Stomach (tissue), 19 donors: ENCODE measurements at places on chromosomes 13 and 19.

- H3K4me1 ChIP-seq, result no peaks in the 10 kb centered on the region
- no peak for DNase-seq
- no peak overlapping the region for H3K27ac ChIP-seq
- H3K4me3 ChIP-seq, result no peak overlapping the region
- no peaks in the 10 kb centered on the region for H3K27me3 ChIP-seq
These were observed 835.9 kb downstream of the UQCRFS1 start for GRCh38 chr19:28377077-28377476.

DNA sequence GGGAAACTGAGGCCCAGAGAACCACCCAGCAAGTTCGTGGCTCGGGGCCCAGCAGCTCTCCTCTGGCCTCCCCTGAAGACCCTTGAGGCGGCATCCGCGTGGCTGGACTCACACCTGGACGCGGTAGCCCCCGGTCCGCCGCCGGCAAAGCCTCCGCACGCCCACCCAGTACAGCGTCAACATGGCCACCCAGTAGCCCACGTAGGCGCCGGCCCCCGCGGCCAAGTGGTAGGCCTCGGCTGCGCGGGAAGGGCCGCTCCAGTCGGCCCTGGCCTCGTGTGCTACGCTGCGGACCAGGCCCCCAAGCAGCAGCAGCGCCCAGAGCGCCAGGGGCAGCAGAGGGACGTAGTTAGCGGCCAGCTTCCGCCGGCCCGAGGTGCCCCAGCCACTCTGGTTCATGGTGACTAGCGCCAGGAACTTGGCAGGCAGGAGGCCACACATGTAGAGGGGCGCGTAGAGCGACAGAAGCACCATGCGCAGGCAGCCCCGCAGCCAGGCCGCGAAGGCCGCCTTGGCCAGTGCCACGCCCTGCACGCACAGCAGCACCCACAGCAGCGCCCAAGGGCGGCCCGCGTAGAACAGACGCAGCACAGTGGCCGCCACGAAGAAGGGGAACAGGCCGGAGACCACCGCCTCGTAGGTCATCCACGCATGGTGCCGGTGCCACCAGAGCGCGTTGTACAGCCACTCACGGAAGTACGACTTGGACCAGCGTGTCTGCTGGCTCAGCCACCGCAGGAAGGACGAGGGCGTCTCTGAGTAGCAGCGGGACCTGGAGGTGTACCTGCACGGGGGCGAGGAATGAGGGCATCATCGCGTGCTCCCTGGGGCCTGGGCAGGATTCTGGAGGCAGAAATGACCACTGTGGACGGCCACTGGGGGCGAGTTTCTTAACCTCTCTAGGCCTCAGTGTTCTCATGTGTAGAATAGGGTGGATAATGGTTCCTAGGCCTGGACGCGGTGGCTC, 10.2 kb downstream of the HAS1 start:
- no peaks in the 10 kb centered on the region for H3K36me3 ChIP-seq
- no peaks in the 10 kb centered on the region for H3K4me1 ChIP-seq
- no peak for DNase-seq

DNA sequence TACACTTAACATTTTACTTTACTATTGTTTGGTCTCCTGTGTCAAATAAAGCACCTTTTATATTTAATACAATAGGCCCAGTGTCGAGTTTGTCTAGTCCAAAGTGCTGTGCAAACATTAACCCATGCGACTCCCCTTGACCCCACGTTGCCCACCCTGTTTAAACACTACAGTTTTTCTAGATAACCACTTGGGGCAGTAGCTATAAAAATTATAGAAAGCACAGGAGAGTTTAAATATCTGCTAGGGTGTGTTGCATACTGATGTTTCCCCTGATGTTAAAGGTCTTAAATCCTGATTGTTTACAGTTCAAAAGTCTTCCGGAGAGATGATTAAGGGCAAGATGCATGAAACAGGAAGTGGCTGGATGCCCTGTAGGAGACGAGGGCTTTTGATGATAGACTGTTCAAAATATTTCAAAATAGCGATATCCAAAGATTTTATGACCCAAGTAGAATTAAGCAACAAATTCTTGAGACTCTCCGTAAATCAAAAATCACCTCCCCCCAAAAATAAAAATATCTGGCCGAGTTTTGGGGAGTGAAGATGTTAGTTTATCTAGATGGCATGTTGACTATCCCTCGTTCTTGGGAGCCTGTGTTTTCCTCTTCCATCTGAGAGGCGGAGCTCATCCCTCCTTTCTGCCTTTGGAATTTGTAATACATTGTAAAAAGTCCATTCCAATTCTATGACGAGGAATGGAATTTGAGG, 167.1 kb downstream of the FGF9 start:
- no peak overlapping the region for H3K4me3 ChIP-seq
- no peaks in the 10 kb centered on the region for H3K4me1 ChIP-seq
- H3K36me3 ChIP-seq, result no peaks in the 10 kb centered on the region
- no peaks in the 10 kb centered on the region for H3K27me3 ChIP-seq

- H3K4me1 ChIP-seq, result no peaks in the 10 kb centered on the region
- no peaks in the 10 kb centered on the region for H3K27me3 ChIP-seq
- DNase-seq, result no peak
These were observed 11.6 kb upstream of the CLDN10 start for GRCh38 chr13:95540888-95541287.

DNA sequence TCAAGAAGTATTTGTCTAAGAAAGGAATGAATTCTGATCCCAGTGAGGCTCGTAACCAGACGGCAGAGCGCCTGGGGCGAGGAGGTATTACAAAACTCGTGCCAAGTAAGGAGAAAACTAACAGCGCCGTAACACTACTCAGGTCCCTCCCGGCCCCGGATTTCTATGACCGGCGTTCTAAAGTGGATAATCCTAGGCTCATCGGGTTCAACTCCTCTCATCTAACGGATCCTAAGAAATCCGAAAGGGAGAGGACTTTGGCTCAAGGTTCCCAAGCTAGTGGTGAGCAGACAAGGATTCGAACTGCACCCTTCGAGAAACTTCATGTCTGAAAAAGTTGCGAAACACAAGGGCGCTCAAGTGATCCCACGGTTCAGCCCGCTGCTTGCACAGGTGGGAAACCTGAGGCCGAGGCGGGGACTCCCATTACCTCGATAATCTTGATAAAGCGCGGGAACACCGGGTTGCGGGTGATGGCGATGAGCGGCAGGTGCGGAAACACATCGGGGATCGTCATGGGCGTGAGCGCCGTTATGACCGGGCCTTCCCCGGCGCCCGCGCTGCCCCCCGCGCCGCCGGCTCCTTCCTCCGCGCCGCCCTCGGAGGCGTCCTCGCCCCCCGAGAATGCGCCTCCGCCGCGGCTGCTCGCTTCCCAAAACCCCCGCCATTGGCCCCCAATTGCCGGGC, 529 bp downstream of the LONP1 start:
- H3K4me1 ChIP-seq, result peaks cover 22% of the 10 kb centered on the region
- no peaks in the 10 kb centered on the region for H3K36me3 ChIP-seq
- peak; percentile 51 for DNase-seq
- H3K4me3 ChIP-seq, result peak overlapping the region; percentile 93

GRCh38 chr19:42658076-42658475, 63.4 kb upstream of the CEACAM8 start:
- no peak for DNase-seq
- H3K4me3 ChIP-seq, result no peak overlapping the region
- H3K27ac ChIP-seq, result no peak overlapping the region
- no peaks in the 10 kb centered on the region for H3K4me1 ChIP-seq
- H3K36me3 ChIP-seq, result no peaks in the 10 kb centered on the region

GRCh38 chr13:105037110-105037509, 1498.4 kb downstream of the EFNB2 start:
- no peak overlapping the region for H3K27ac ChIP-seq
- no peak for DNase-seq
- H3K27me3 ChIP-seq, result no peaks in the 10 kb centered on the region
- H3K4me1 ChIP-seq, result no peaks in the 10 kb centered on the region
- H3K36me3 ChIP-seq, result no peaks in the 10 kb centered on the region

DNA sequence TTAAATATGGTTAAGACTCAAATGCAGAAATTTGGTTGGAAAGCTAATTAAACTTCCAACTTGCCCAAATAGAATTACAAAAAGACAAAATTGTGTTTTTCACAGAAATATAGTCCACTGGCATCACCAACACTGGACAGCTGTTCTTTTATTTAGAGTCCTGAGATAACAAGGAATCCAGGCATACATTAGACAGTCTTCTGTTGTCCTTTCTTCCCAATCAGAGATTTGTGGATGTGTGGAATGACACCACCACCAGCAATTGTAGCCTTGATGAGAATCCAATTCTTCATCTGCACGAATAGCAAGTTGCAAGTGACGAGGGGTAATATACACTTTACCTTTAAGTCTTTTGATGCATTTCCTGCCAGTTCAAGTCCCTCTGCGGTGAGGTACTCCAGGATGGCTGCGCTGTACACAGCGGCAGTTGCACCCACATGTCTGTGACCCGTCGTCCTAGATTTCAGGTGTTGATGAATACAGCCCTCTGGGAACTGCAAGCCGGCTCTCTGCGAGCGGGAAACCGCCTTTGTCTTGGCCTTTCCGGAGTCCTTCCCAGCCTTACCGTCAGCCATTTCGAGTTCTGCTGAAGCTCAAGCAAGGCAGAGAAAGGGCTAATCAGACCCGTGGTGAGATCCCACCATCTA, 14.7 kb downstream of the UBAC2 start:
- H3K27ac ChIP-seq, result no peak overlapping the region
- no peak for DNase-seq
- H3K27me3 ChIP-seq, result no peaks in the 10 kb centered on the region
- H3K4me3 ChIP-seq, result no peak overlapping the region
- peaks cover 11% of the 10 kb centered on the region for H3K4me1 ChIP-seq

- H3K27ac ChIP-seq, result no peak overlapping the region
- H3K4me1 ChIP-seq, result peaks cover 6% of the 10 kb centered on the region
- H3K27me3 ChIP-seq, result peaks cover 28% of the 10 kb centered on the region
- DNase-seq, result no peak
- H3K4me3 ChIP-seq, result no peak overlapping the region
These were observed 43.4 kb downstream of the C13orf42 start for GRCh38 chr13:51067706-51068105.

GRCh38 chr13:84211048-84211447, 328.8 kb upstream of the SLITRK1 start:
- no peak for DNase-seq
- H3K4me1 ChIP-seq, result no peaks in the 10 kb centered on the region
- H3K27me3 ChIP-seq, result no peaks in the 10 kb centered on the region
- H3K27ac ChIP-seq, result no peak overlapping the region
